GM04503 (cell line): ENCODE measurements at places on chromosomes 13 and 19.

DNA sequence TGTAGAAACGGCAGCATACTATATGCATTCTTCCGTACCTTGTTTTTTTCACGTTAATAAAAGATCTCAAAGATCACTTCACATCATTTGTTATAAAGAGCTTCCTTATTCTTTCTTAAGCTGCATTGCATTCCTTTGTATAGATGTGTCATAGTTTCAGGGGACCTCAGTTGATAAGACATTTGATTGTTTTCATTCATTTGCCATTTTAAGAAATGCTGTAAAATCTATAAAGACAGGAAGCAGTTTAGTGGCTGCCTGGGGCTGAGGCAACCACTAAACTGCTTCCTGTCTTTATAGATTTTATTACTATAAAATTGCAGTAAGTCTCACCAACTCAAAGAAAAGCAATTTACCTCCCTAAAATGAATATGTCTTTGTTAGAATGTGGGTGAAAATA is 59.4 kb downstream of the ZDHHC20 start:
- no peak for DNase-seq

DNA sequence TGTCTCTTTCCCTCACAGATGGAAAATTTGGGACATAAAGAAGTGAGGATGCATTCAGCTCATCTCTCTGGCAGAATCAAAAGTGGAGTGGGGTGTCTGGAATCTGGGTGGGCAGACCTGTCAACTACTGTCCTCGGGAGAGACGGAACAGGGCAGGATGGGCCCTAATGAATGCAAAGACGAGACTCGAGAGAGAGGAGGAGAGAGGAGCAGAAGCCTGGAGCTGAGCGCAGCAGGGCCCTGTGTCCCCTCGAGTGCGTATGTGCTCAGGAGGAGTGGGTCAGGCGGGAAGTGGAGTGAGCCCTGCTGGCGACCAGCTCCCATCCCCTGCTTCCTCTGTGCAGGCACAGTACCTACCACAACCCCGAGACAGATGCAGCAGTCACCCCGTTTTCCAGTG is 78.9 kb downstream of the TEX29 start:
- DNase-seq: no peak

GRCh38 chr19:12994701-12995595 is at the start of gene NFIX:
Gene NFIX, plus strand, starts transcription at chr19:12995475. Its CDS starts 363 bp downstream, at chr19:12995838.
- DNase-seq: no peak

GRCh38 chr13:70964874-70965273 is 856.6 kb upstream of the KLHL1 start:
- DNase-seq: no peak

- no peak for DNase-seq
These were observed 29.1 kb downstream of the CNFN start for GRCh38 chr19:42360787-42361544.

GRCh38 chr19:32757189-32757588 is 37.6 kb downstream of the TDRD12 start:
- DNase-seq: no peak

DNA sequence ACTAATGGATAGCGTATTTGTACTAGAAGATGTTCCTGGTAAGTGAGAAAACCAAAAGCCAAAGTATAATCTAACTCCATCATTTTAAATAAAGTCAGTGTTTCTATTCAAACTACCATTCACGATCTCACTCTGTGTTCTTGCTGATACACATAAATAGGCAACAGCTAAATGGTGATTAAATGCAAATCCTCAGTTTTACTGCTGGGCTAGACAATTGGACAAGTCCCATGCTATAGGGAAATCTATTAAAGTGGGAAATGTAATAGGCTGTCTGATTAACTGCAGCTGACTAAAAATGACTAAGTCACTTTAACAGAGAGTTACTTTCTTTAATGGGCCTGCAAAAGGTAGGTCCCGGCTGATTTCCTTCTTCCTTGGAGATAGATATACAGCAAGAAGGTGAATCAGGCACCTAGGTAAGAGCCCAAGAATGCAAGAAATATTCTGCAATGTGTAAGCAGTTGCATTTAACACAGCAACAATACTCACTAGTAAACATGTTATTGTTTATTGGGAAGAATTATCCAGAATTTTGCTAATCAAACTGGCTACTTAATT is 298.4 kb downstream of the SLITRK6 start:
- DNase-seq: no peak

GRCh38 chr13:113843864-113844556 is 19.9 kb downstream of the GAS6 start:
- DNase-seq: no peak
